B cell (primary cell): ENCODE measurements at places on chromosomes 13 and 19. TPM values are rescaled to one million over a fixed set of nuclear protein-coding genes. Genes with fewer than 3 reads are reported as not detected.

DNA sequence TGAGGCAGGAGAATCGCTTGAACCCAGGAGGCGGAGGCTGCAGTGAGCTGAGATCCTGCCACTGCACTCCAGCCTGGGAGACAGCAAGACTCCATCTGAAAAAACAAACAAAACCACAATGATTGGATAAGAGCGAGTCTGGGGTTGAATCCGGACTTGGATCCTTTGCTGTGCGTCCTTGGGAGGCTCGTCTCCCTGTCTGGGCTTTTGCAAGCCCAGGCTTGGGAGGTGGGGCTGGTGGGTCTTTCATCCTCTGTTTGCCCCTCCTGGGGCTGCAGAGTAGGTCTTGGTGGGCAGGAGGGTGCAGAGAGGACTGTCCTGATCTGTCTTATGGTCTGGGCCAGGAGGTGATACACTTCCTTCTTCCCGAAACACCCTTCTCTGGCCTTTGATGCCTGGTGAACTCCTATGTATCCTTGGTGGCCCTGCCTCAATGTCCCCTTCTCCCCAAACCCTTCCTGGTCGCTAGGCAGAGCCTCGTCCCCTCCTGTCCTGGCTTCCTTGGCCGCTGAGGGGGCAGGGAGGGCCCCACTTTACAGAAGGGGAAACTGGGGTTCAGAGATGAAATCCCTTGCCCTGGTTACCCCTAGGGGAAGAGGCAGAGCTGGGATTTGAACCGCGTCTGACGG lies 16.8 kb downstream of the PALM start:
- H3K27ac ChIP-seq = no peak overlapping the region
- peaks cover 17% of the 10 kb centered on the region for H3K4me1 ChIP-seq
- no peak for DNase-seq
- no peak overlapping the region for H3K4me3 ChIP-seq
- H3K27me3 ChIP-seq = no peaks in the 10 kb centered on the region

DNA sequence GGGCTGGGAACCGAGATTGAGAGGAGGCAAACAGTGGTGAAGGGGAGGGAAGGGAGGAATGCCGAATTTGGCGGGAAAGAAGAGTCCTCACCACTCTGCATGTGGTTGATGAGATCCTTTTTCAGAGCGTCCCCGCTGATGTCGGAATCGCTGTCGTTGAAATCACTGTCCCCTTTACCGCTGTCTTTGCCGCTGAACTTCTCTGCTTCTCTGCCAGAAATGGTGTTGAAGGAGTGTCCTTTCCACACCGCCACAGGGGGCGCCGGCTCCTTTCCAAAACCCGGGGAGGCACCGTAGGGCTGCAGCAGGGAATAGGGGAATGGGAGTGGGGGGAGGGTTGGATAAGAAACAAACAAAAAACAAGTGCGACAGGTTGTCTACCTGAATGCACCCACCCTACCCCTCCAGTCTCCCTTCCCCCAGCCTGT lies 3.1 kb downstream of the PCDH8 start:
- H3K4me1 ChIP-seq = peaks cover 31% of the 10 kb centered on the region
- H3K4me3 ChIP-seq = no peak overlapping the region
- peak; percentile 12 for DNase-seq

GRCh38 chr13:95533545-95534160 lies 18.9 kb upstream of the CLDN10 start:
- no peaks in the 10 kb centered on the region for H3K4me1 ChIP-seq
- no peaks in the 10 kb centered on the region for H3K36me3 ChIP-seq
- no peaks in the 10 kb centered on the region for H3K27me3 ChIP-seq
- H3K27ac ChIP-seq = no peak overlapping the region
- no peak overlapping the region for H3K4me3 ChIP-seq
- DNase-seq = no peak

DNA sequence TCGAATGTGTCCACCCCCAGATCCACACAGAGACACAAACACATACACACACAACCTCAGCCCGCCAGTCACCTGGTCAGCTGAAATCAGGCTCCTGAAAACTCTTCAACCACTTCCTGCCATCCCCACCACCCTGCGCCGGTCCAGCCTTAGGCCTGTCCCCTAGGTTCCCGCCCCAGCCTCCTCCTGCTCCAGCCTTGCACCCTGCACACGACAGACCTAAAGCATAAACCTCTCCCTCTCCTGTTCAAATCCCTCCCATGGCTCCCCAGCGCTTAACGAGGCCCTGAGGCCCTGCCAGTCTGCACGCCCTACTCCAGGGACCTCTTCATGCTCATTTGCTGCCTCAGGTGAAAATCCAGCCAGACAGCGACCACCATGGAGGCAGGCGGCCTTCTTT lies 7.1 kb downstream of the PNMA8B start:
- peaks cover 45% of the 10 kb centered on the region for H3K4me1 ChIP-seq
- H3K4me3 ChIP-seq = no peak overlapping the region
- H3K27me3 ChIP-seq = peaks cover 72% of the 10 kb centered on the region
- H3K36me3 ChIP-seq = no peaks in the 10 kb centered on the region
- no peak overlapping the region for H3K27ac ChIP-seq

DNA sequence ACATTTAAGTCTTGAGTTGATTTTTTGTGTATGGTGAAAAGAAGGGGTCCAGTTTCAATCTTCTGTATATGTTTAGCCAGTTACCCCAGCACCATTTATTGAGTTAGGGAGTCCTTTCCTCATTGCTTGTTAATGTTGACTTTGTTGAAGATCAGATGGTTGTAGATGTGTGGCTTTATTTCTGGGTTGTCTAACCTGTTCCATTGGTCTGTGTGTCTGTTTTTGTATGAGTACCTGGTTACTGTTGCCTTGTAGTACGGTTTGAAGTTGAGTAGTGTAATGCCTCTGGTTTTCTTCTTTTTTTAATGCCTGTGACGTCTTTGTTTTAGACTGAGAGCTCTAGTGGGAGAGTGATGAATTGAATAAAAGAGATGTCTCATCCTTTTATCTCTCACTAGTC lies 83.2 kb downstream of the NBEA start:
- no peaks in the 10 kb centered on the region for H3K4me1 ChIP-seq
- H3K4me3 ChIP-seq = no peak overlapping the region
- no peaks in the 10 kb centered on the region for H3K27me3 ChIP-seq
- no peaks in the 10 kb centered on the region for H3K36me3 ChIP-seq
- DNase-seq = no peak

- H3K36me3 ChIP-seq = no peaks in the 10 kb centered on the region
- H3K27ac ChIP-seq = no peak overlapping the region
- H3K27me3 ChIP-seq = no peaks in the 10 kb centered on the region
- H3K4me3 ChIP-seq = no peak overlapping the region
- H3K4me1 ChIP-seq = no peaks in the 10 kb centered on the region
Observed at GRCh38 chr13:46844431-46844830, 47.5 kb upstream of the ESD start.

GRCh38 chr19:21474671-21475181 lies 30.7 kb upstream of the ZNF429 start:
- DNase-seq = peak; percentile 83
- H3K36me3 ChIP-seq = no peaks in the 10 kb centered on the region
- peak overlapping the region; percentile 68 for H3K4me3 ChIP-seq
- no peaks in the 10 kb centered on the region for H3K27me3 ChIP-seq

DNA sequence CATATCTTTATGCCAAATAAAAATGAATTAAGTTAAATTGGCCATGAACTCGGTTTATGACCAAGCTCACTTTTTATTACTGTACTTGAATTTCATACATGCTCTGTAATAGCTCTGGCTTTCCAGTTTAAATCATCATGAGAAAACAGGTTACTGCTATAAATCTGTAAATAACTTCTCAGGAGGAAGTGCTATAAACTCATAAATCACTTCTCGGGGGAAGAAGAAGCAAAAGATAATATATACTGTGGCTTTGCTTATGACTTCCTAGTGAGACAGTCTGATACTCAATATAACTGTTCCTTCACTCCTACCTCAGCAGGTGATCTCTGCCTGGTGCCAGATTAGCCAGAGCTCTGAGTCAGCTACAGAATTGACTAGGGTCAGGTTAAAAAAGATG lies 12.5 kb downstream of the SUPT20H start:
- H3K27me3 ChIP-seq = no peaks in the 10 kb centered on the region
- peaks cover 19% of the 10 kb centered on the region for H3K36me3 ChIP-seq
- no peak overlapping the region for H3K27ac ChIP-seq
- no peaks in the 10 kb centered on the region for H3K4me1 ChIP-seq

Gene SIAH3
- not detected in 2 replicates for polyA plus RNA-seq

Gene FBN3
- polyA plus RNA-seq = not detected in 2 replicates

Gene PLA2G4C
- polyA plus RNA-seq = 11.1 and 53.0 TPM in 2 replicates
